Activated T-helper 1 cell treated with anti-CD3 and anti-CD28 coated beads, Interleukin-12 subunit alpha, Interleukin-12 subunit beta, Interleukin-2, Interleukin-4 antibody, amounts not matched to agents 30 ng/mL and 10 ng/mL and 1 ng/mL, durations not matched to agents 14 hours and 24 hours and 36 hours (primary cell): ENCODE measurements at places on chromosomes 5 and 9. TPM values are rescaled to one million over a fixed set of nuclear protein-coding genes. Genes with fewer than 3 reads are reported as not detected.

Gene PCAT7
- total RNA-seq: not detected in 2 replicates

GRCh38 chr9:87599901-87600610 lies 102.4 kb downstream of the DAPK1 start:
- no peak for DNase-seq

Gene GPR150
- 0.22 and 0.26 TPM in 2 replicates for total RNA-seq

DNA sequence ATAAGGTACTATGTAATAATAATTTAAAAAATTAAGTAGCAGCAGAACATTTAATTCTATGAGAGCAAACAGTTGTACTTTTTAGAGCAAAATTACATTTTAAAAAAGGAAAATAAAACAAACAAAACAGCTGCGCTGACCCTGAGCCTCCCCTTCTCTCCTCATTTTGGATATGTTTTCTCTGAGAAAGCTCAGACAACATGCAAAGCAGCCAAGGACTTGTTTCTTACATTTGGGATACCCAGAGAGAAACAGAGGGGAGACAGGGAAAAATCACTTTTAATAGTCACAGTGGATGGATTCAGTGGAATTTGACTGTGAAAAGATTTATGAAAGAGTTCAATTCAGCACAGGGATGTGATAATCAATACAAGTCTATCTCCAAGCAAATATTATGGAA lies 299.2 kb downstream of the EBF1 start:
- no peak for DNase-seq

GRCh38 chr9:34612788-34613390 lies 992 bp upstream of the RPP25L start:
- DNase-seq: peak; percentile 55

Gene SPDL1
- total RNA-seq: 34.1 and 41.0 TPM in 2 replicates

- DNase-seq: no peak
Measured at GRCh38 chr9:32554107-32554506, 1.7 kb upstream of the TOPORS start.

DNA sequence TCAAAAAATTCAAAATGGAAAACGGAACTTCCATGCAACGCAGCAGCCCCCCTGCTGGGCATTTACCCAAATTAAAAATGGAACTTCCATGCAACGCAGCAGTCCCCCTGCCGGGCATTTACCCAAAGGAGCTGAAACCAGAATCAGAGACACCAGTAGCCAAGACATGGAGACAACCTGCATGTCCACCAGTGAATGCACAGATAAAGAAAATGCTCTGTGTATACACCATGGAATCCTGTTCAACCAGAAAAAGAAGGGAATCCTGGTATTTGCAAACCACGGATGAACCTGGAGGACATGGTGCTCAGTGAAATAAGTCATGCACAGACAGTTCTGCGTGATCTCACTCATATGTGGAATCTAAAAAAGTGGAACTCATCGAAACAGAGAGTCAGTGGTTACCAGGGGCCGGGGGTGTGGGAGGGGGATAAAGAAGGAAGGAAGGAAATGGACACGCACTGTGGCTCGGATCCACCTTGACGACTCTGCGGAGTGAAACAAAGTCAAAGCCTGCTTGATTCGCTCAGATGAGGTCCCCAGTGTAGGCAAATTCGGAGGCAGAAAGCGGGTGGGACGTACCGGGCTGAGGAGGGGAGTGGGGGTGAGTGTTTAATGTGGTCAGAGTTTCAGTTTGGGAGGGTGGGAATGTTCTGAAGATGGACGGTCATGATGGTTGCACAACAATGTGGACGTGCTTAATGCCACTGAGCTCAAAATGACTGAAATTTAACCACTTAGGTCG lies 40.2 kb upstream of the EXOC3 start:
- no peak for DNase-seq

Gene CAVIN4
- 0.10 TPM in 1 of 2 replicates, not detected in the other for total RNA-seq

DNA sequence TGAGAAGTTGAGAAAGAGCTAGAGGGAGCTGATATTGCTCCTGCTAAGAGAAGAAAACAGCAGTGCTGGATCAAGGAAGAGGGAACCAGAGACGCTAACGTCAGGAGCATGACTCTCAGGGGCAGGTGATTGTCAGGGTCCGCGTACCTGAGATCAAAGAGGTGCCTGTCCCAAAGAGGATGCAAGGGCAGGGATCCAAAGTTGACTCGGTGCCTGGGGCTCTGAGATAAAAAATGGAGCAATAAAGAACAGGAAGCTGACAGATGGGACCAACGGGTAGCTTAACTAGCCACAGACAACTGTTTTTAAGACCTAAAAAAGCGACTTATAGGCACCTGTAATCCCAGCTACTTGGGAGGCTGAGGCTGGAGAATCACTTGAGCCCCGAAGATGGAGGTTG lies 517.8 kb downstream of the IRX1 start:
- DNase-seq: no peak
